CD4-positive, alpha-beta T cell treated with Interleukin-21 for 1 hour (primary cell): ENCODE measurements at places on chromosomes 2 and 18.

DNA sequence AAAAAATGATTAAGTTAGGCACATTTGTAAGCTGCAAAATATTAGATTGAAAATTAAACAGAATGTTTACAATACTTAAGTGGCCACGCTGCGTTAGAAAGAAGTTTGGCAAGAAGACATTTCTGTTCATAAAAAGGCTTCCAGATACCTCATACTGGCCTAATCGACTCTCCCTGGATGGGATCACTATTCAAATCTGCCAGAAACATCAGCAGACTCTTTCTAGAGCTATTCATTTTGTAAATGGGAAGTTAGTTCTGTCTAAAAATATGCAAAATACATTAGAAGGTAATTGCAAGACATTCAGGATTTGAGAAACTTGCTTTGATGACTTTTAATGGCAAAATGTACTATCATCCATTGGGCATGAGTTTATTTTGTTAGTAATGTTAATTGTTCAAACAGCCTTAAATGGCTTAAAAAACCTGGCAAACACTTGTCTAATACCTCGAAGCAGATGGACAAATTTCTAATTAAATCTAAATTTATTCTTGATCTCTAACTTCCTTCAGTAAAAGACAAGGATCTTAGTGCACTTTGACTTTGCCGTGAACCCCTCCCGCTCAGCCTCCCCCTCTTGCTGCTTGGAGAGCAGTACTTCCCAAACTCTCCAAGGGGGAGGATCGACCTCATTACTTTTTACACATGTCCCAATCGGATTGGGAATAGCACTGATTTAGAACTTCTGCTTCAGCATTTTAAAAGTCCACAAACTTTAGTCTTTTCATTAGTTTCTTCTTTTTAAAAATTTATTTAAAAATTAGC lies 103.5 kb downstream of the SMIM21 start:
- DNase-seq, result no peak

- no peak for DNase-seq
Measured at GRCh38 chr2:176317623-176318065, 48.4 kb downstream of the MTX2 start.

DNA sequence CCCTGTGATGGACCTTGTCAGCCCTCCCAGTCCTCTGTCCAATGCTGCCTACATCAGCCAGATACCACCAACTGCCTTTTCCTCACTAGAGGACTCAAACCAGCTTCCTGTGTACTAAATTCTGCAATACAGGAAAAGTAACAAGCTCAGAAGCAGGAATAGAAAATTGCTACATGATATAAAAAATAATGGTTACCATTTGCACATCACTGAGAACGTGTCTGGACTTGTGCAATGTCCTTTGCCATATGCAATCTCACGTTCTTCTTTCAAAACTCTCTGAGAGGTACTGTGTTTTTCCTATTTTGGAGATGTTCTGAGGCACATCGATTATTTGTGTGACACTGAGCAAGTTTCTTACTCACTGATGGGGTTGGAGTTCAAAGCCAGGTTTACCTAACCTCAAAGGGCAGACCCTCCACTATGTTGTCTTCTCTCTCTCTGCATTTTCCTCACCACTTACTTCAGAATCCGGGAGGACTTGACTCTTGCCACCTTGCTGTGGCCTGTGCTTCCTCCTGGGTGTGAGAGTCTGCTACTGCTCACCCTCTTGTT lies 12.1 kb downstream of the UPP2 start:
- DNase-seq, result no peak

- no peak for DNase-seq
Measured at GRCh38 chr18:63379639-63379962, 12.6 kb upstream of the KDSR start.

DNA sequence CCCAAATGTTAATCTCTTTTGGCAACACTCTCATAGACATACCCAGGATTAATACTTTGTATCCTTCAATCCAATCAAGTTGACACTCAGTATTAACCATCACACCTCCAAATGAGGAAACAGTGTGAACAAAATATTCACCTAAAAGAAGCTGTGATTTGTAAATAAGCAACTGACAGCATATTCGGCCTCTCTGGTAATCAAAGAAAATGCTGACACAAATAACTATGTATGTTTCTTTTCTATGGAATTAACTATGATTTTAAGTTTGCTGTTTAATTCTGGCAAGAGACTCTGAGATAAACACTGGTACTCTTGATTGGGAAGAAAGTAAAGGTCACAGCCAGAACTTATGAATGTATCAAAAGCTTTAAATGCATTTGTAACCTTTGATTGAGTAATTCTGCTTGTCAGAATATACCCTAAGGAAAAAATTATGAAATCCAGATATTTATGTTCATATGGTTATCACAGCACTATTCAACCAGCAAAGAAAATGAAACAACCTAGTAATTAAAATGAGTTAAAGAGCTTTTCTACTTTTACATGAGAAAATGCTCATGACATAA lies 3.6 kb upstream of the GYPC start:
- DNase-seq, result no peak

GRCh38 chr2:68662466-68662865 lies 19.1 kb downstream of the PROKR1 start:
- no peak for DNase-seq

DNA sequence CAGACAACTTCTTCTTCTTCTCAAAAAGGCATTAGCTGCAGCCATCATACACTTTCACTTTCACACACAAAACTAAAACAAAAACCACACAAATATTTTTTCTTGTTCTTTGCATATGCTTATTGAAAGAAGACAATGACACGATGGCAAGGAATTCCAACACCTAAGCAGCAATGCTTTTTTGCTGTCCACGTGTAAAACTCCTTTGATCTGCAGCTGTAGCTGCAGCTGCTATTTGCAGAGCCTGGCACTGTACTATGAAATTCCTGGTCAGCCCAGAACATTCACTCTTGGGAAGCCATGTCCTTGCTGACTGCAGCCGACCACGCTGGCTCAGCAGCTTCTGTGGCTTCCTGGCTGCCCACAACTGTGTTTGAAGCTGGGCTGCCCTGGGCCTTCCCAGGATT lies 316.2 kb downstream of the CDH2 start:
- no peak for DNase-seq

GRCh38 chr2:3712424-3712823 lies 9.0 kb downstream of the DCDC2C start:
- DNase-seq, result no peak

- no peak for DNase-seq
Measured at GRCh38 chr2:55880416-55881143, 43.0 kb downstream of the EFEMP1 start.

- no peak for DNase-seq
Measured at GRCh38 chr2:239202836-239203235, 198.0 kb downstream of the HDAC4 start.

- no peak for DNase-seq
Measured at GRCh38 chr18:33812186-33812585, 234.2 kb downstream of the ASXL3 start.

DNA sequence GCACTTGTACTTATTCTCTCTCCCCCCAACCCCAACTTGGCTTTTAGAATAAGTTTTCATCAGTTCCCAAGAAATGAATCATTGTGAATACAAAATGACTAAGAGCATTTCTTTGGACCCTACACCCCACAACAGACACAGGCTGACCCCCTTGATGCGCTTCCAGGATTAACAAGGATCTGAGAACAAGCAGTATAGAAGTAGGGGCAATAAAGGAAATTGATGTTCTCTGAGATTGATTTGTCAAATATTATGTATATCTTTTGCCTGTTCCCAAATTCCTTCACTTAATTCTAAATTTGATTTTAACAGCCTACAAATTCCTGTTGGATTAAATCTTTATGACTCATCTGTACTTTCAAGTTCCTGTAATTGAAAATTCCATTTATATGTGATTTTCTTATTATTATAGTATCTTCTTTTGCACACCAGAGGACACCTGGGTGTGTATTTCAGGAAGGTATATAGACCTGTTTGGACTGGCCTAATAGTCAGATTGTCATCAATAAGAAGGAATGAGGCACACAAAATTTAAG lies 10.2 kb upstream of the PTPN4 start:
- no peak for DNase-seq

DNA sequence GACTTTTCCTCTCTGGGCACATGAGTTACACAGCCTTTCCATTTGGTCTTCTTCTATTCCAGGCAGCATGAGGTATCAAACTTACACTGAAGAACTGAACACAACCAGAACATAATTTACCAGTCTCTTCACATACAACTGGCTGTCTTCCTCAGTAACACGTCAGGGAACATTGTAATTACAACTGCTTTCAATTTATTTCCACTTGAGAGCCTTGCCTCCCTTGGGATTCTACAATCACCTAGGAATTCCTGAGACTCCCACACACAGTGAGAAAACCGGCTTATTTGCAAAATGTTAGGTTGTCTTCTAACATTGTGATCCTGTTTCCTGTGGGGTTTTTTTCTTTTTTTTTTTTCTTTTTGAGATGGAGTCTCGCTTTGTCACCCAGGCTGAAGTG lies 149.9 kb downstream of the TMX3 start:
- DNase-seq, result no peak

- DNase-seq, result no peak
Measured at GRCh38 chr2:216658757-216659156, 25.5 kb downstream of the IGFBP2 start.
